ENCODE measurements at places on chromosomes 3 and 15. TPM values are rescaled to one million over a fixed set of nuclear protein-coding genes. Genes with fewer than 3 reads are reported as not detected.

GRCh38 chr3:72938471-72939265 is 50.8 kb downstream of the GXYLT2 start:
- H3K27me3 ChIP-seq: no peaks in the 10 kb centered on the region
- H3K4me3 ChIP-seq: peak overlapping the region; percentile 24
- H3K36me3 ChIP-seq: no peaks in the 10 kb centered on the region
- no peak overlapping the region for H3K27ac ChIP-seq

GRCh38 chr15:27448986-27449385 is 478.0 kb downstream of the GABRG3 start:
- H3K4me3 ChIP-seq: no peak overlapping the region
- DNase-seq: no peak
- H3K27ac ChIP-seq: no peak overlapping the region
- H3K4me1 ChIP-seq: no peaks in the 10 kb centered on the region
- H3K36me3 ChIP-seq: no peaks in the 10 kb centered on the region

GRCh38 chr3:125137358-125138033 is 75.1 kb downstream of the SLC12A8 start:
- peak; percentile 78 for DNase-seq
- no peak overlapping the region for H3K4me3 ChIP-seq
- H3K27ac ChIP-seq: no peak overlapping the region
- H3K36me3 ChIP-seq: no peaks in the 10 kb centered on the region

DNA sequence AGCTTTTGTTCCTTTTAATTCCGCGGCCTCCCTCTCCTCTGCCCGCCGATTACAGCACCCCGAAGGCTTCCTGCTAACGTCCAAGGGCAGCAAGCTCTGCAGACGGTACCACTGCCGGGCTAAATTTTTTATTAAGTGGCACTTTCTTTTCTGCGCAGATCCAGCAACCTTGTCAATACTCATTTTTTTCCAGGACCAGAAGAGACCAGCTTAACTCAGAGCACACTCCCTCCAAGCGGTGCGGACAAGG is 542 bp upstream of the MEIS2 start:
- H3K36me3 ChIP-seq: no peaks in the 10 kb centered on the region
- peak overlapping the region; percentile 73 for H3K27ac ChIP-seq
- H3K4me3 ChIP-seq: peak overlapping the region; percentile 91
- no peaks in the 10 kb centered on the region for H3K27me3 ChIP-seq

DNA sequence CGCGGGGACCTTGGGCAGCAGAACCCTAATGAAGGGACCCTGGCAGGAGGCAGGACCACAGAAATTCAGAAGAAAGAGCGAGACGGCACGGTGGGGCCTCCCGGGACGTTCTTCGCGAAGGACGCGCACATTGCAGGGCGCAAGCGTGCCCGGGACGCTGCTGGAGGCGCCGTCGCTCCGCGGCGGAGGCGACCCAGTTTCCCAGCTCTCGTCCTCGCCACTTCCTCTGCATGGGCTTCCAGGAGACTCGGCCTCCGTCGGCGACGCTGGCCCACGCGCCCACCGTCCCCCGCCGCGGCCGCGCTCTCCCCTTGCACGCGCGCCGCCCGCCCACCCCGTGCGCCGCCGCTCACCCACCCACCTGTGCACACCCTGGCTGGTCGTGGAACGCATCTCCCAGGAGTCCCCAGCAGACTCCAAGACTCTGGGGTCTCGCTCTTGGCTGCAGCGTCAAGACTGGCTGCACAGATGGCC is 31.8 kb upstream of the SMAD3 start:
- H3K4me1 ChIP-seq: peaks cover 8% of the 10 kb centered on the region
- no peak overlapping the region for H3K4me3 ChIP-seq
- no peak for DNase-seq

- H3K4me1 ChIP-seq: no peaks in the 10 kb centered on the region
- no peaks in the 10 kb centered on the region for H3K27me3 ChIP-seq
- no peak overlapping the region for H3K4me3 ChIP-seq
- H3K27ac ChIP-seq: no peak overlapping the region
- no peak for DNase-seq
These were observed 457.5 kb downstream of the NSUN3 start for GRCh38 chr3:94520364-94520763.

DNA sequence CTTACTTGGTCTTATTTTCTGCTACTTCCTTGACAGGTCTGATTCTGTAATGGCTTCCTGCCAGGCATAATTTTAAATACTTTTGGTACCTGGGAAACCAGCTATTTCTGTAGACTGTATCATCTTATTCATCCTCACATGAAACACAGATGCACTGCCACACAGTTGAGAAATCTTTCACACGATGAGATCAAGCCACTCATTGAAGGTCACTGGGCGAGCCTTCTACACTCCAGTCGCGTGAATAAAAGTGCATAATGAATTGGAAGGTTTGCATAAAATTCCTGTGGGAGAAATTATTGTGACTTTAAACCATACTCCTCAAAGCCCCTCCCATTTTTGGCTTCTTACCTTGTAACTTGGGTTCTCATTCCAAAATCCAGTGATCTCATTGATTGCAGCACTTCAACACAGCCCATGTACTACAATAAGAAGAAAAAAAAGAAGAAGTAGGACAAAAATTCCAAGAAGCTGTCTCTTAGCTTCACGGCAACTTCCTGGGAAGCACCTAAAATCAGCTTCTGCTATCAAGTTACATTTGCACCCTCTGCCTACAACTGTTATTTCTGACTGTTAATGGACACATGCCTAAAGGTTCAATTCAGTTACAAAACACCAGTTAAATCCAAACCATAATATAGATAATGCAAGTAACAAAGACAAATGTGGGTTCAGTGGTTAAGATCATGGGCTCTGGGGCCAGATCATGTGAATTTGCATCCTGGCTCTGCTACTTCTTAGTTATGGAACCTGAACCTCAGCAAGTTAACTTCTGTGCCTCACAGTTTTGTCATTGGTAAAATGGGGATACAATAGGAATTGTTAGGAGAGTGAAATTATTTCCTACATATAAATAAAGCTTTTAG is 39.0 kb downstream of the SHC4 start:
- DNase-seq: no peak
- no peak overlapping the region for H3K4me3 ChIP-seq
- no peak overlapping the region for H3K27ac ChIP-seq
- no peaks in the 10 kb centered on the region for H3K27me3 ChIP-seq
- H3K4me1 ChIP-seq: peaks cover 8% of the 10 kb centered on the region
- H3K36me3 ChIP-seq: no peaks in the 10 kb centered on the region

DNA sequence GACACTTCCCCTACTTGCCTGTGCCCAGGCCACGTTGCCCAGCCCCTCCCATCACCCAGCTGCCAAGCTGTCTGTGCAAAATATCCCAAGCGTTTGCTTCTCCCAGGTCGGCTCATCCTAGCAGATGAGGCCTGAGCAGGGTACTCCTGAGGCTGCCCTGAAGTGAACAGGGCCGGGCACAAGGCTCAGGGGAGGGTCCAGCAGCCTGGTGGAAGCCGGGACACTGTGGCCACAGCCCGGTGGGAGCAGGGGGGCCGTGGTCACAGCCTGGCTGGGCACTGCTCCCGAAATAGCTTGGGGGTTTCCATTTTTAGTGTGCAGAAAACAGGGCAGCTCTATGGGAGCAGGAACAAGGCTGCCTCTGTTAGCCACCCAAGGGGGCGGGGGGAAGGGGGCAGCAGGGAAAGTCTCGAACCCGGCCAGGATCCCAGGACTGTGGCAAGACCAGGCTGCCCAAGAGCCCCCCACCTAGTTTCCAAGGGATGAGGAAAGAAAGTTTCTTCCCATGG is 3.4 kb downstream of the PLXNB1 start:
- DNase-seq: no peak
- H3K4me3 ChIP-seq: no peak overlapping the region
- H3K27ac ChIP-seq: no peak overlapping the region
- H3K4me1 ChIP-seq: peaks cover 21% of the 10 kb centered on the region
- H3K27me3 ChIP-seq: no peaks in the 10 kb centered on the region

DNA sequence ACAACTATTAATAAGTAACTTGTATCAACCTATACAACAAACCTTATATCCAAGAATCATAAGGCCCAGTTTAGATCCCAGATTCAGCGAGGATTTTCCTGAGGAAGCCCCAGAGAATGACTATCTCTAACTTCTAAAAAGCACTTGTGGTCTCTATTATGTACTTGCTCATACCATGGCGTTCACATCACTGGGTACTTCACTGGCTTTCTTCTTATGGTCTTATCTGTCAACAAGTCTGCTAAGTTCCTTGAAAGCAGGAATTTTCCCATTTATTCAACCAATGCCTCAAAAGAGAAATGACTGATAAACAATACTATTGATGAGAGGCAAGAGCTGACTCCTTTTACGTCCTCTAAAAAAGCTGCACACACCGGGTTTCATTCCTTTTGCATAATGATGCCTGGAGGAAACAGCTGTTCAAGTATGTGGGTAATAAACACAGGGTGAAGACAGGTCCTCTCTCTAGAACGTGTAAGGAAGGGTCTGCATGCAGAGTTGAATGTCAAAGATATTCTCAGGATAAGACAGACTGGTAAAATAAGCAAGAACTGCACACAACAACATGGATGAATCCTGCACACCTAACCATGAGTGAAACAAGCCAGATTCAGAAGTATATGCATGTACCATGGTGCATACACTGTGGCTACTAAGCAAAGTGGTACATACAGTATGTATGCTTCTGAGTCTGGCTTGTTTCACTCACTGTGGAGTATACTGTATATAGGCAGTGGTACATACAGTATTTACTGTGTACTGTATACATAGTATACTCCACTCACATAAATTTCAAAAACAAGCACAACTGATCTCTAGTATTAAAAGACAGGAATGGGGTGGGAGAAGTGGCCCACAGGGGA is 408.7 kb downstream of the SHQ1 start:
- peaks cover 3% of the 10 kb centered on the region for H3K4me1 ChIP-seq
- H3K4me3 ChIP-seq: no peak overlapping the region
- DNase-seq: no peak
- no peaks in the 10 kb centered on the region for H3K27me3 ChIP-seq

- H3K4me3 ChIP-seq: no peak overlapping the region
- H3K36me3 ChIP-seq: no peaks in the 10 kb centered on the region
- no peaks in the 10 kb centered on the region for H3K27me3 ChIP-seq
- H3K4me1 ChIP-seq: no peaks in the 10 kb centered on the region
These were observed 7.3 kb upstream of the CAMK1 start for GRCh38 chr3:9776896-9777693.

DNA sequence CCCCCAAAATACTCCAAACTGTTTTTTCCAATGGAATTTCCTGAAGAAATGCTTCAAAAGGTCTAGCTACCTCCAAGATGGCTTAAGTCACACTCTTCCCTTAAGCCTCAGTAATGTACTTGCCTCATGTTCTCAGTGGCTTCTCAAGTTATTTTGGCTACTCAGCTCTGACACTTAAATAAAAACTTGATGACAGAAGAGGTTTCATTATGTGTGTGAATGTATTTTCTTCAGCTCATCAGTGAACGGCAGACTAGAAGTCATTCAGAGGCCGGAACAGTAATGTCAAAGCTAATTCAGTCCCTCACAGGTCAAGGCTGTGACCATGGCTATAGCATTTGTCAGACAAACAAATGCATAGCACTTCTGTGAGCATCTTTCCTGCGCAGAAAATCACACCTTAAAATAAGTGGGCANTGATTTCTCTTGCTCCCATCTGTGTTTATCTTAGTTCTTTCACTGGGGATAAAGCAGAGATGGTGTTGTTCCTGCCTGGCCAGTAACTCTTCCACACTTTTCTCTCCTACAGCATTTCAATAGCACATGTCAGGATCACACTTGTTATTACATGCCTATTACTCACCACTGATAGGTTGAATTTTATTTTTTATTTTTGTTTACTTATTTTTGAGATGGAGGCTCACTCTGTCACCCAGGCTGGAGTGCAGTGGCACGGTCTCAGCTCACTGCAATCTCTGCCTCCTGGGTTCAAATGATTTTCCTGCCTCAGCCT is 68.5 kb upstream of the PLCL2 start:
- no peak for DNase-seq
- no peak overlapping the region for H3K4me3 ChIP-seq
- H3K36me3 ChIP-seq: no peaks in the 10 kb centered on the region
- no peak overlapping the region for H3K27ac ChIP-seq
- no peaks in the 10 kb centered on the region for H3K27me3 ChIP-seq

- no peak overlapping the region for H3K4me3 ChIP-seq
- H3K36me3 ChIP-seq: no peaks in the 10 kb centered on the region
- H3K27ac ChIP-seq: peak overlapping the region; percentile 95
- H3K27me3 ChIP-seq: no peaks in the 10 kb centered on the region
- H3K4me1 ChIP-seq: peaks cover 96% of the 10 kb centered on the region
- DNase-seq: no peak
These were observed 33.1 kb downstream of the BTD start for GRCh38 chr3:15634671-15635070.

The VWA5B2 gene
- 0.76 TPM for total RNA-seq

The PYDC2 gene
- not detected for total RNA-seq

The NR2E3 gene
- 2.1 TPM for total RNA-seq

The ZKSCAN7 gene
- total RNA-seq: 0.83 TPM

The MAGEL2 gene
- total RNA-seq: not detected

The LMCD1 gene
- total RNA-seq: 10.0 TPM
